Activated gamma-delta T cell treated with anti-CD3 and anti-CD28 coated beads, Interleukin-2, amount 50 U/mL, for 16 hours (primary cell): ENCODE measurements at places on chromosomes 5 and 9.

DNA sequence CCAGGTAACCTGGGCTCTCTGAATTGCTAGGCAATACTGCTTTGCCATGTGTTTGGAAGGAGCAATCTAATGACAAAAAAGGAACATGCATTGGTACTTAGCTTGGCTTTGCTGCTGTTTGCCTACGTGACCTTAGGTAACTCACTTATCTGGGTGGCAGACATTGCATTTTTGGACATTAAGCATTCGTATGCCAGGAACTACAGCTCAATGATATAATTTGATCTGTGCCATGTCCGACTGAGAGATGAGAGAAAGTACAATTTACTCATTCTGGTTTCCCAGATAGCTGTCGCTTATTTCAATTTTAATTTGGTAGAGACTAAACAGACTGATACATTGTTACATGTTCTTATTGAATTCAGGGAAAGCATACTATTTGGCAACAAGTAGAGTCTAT, 63.2 kb upstream of the FRRS1L start:
- DNase-seq, result no peak

DNA sequence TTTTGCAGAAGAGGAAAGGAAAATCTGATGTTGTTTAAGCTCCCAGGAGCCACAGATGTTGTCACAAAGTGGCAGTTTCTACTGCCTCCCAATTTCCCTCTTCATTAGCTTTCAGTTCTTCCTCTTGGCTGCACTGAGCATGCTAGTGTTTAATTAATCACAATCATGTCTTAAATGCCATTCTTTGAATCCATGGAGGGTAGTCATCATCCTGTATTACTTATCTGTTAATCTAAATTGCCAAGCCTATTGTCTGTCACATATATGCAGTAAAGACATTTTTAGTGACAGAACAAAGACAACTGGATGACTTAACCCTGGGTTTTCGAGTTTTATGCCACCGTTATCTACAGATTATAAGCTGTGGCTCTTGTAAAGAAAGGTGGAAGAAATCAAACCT, 14.7 kb downstream of the KLHL9 start:
- DNase-seq, result no peak

GRCh38 chr5:170597109-170597751, 93.4 kb downstream of the KCNIP1 start:
- DNase-seq, result no peak

DNA sequence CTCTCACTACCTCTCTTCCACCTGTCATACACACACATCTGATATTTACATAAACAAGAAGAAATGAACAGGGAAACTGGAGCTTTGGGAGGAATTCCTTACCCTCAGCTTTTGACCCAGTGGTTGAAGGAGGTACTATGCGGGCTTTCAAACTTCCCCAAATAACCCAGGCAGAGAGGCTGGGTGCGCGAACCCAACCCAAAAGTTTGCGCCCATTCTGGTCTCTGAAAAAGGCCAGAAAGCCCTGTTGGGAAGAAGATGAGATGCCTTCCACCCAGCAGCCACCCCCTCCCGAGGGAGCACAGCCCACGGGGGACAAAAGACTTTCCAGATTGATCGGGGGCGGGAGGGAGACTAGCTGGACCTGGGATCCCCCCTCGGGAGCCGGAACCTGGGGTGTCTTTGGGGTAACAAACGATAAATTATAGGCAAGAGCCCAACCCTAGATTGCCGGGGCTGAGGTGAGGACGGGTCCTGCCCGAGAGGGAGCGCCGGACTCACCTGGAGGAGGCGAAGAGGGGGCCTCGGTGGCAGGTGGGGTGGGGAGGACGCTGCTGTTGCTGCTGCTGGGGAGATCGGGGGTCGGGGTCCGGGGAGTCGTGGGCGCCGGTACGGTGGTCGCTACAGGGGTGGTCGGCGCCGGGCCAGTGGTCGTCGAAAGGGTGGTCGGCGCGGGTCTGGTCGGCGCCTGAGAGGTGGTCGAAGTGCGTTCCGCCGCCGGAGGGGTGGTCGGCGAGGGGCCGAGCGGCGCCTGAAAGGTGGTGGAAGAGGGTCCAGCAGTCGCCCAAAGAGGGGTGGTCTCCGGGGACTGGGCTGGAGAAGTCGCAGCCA, 798 bp downstream of the MEGF9 start:
- no peak for DNase-seq

- DNase-seq, result no peak
These were observed 24.8 kb upstream of the ERAP2 start for GRCh38 chr5:96851312-96852062.

- no peak for DNase-seq
These were observed 11.8 kb downstream of the BRD3 start for GRCh38 chr9:134055981-134056461.

DNA sequence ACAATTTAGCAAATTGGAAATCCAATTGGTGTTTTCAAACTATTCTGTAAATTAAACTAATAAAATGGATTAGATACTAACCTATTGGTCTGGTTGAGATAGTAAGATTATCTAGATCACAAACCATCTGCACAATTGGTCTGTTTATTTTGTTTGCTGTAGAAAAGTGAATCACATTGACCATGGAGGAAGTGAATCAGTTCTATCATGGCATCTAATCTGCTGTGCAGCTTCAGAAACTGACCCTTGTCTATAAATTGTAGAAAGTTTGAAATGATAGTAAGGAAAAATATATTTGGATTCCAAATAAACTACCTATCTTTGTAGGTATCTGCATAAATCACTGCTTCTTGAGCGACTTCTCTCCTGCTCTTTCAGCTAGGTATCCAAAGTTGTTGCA, 1865.4 kb downstream of the MAT2B start:
- DNase-seq, result no peak

- no peak for DNase-seq
These were observed 38.8 kb downstream of the INSYN2B start for GRCh38 chr5:169941542-169941941.

- no peak for DNase-seq
These were observed 22.9 kb upstream of the CMYA5 start for GRCh38 chr5:79666758-79667157.

GRCh38 chr5:74167206-74167929, 473.2 kb downstream of the ENC1 start:
- DNase-seq, result no peak

- DNase-seq, result no peak
These were observed 559.8 kb upstream of the TYRP1 start for GRCh38 chr9:12133416-12133815.

- no peak for DNase-seq
These were observed 59.6 kb upstream of the NFIL3 start for GRCh38 chr9:91483189-91483691.

DNA sequence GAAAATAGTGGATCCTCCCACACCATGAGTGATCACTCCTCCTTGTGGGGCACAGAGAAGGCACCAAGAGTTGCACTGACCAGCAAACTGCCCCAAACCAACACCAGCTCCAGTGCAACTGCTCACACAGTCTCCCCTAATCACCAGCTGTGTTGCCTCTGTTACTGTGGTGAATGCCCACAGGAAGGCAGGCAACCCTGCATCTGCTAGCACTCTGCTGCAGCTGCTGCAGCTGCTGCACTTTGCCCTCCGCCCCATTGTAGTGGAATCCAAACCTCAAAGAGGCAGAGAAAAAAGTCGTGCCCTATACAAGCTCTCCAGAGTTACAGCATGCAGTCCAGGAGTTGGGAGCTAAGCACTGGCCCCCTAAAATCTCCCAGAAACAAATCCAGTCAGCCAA, 339.6 kb downstream of the TRIM36 start:
- no peak for DNase-seq

GRCh38 chr5:92951746-92952145, 629.3 kb downstream of the NR2F1-AS1 start:
- no peak for DNase-seq

DNA sequence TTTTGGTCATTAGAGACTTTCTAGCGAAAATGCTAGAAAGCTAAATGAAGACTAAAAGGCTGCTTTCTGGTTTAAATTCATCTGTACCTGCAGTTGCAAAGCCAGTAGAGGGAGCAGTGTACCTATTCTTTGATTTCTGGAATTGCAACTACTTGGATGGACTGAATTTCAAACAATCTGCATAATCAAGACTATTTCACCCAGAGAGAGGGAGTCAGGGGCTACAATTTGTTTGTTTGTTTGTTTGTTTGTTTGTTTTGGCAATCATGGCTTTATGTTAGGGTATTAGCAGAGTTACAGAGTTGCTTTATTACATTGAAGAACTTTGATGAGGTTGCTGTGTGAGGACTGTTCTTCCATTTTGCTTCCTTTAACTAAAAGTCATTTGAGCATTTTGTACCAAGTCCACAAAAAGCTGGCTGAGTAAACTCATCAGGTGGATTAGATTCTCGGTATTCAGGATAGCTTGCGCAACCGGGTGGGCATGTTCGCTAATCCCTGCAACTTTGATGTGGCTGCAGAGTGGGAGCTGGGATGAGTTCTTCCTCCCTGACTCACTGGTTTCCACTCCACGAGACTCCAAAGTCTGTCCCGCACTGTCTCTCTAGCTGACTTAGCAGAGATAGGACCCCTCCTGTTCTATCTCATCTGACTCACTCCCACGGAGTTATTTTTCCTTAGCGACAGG, 80.0 kb upstream of the TUT7 start:
- DNase-seq, result no peak

DNA sequence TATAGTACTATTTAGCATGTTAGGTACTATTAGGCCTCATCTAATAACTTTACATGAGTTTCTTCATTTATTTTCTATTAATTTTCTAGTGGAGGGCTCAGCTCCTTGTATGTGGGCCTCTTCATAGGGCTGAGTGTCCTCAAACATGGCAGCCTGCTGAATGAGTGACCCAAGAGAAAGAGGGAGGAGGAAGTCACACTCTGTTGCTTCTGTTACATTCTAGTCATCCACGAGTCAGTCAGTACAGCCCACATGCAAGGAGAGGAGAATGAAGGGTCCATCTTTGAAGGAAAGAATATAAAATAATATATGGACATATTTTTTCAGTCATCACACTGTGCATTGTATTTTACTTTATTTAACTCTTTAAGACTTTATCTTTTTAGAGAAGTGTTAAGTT, 66.6 kb upstream of the NR3C1 start:
- DNase-seq, result no peak

GRCh38 chr5:103111468-103111867, 8.5 kb downstream of the GIN1 start:
- no peak for DNase-seq

- DNase-seq, result no peak
These were observed 5.8 kb downstream of the TMEM268 start for GRCh38 chr9:114616684-114617520.

- DNase-seq, result no peak
These were observed 80.7 kb downstream of the DRD1 start for GRCh38 chr5:175363300-175363699.

DNA sequence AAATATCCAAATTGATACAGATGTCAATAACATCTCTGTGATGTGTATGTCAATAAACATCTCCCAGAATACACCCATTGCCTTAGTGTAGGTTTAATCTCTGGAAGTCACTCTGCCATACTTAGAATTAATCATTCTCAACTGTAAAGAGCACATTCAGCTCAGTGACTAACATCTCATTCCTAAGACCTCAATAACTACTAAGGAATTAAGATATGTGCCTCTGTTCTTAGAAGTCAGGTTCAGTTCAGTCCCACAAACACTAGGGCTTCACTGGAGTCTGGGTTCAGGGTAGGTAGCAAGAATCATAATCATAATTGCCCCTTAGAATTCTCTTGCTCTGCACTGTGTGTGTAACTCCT, 31.7 kb downstream of the UGCG start:
- DNase-seq, result no peak

- DNase-seq, result no peak
These were observed 2.5 kb upstream of the ZMYND19 start for GRCh38 chr9:137592767-137593166.

DNA sequence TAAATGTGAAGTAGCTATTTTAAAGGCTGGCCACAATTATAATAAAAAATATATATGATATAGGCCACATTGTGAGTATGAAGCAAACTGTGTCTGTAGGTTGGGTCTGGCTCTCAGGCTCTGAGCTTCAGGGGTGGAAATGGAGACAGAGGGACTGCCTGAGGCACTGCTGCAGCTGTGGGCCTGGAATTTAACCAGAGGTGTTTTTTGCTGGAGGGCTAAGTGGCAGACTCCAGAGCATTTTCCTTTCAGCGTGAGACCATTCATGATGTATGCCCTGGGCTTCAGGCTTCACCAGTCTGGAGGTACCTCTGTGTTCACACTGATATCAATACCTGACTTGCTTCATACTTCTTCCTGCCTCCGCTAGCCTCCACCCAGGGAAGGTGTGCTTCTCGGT, 64.9 kb upstream of the IL12B start:
- DNase-seq, result no peak

- no peak for DNase-seq
These were observed 30.8 kb downstream of the COL15A1 start for GRCh38 chr9:98974554-98974953.

GRCh38 chr9:12629067-12629466, 64.1 kb upstream of the TYRP1 start:
- no peak for DNase-seq

- no peak for DNase-seq
These were observed 43.0 kb downstream of the IL31RA start for GRCh38 chr5:55894135-55894534.

DNA sequence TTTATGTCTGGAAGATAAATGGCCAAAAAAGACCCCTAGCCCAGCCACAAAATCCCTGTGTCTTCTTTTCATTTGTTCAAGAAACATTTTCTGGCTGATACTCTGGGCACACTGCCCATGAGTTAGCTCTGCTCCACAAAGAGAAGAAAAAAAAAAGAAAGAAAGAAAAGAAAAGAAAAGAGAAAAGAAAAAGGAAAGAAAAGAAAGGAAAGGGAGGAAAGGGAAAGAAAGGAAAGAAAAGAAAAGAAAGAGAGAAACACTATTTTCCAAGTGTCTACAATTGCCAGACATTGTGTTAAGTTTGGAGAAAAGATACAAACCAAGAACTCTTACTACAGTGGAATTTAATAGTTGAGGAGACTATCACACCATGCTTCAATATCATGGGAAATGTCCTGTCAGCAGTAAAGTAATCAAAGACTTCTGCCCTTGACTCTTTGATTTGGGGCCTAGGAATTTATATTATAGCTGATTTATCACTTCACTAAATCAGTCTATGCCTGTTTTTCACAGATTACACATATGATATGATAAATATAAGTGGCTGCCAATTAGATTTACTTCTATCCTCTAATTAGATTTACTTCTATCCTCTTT, 3.0 kb downstream of the TRMO start:
- DNase-seq, result no peak
